KG1 (cell line): ENCODE measurements at places on chromosomes 12 and 14.
A peak's percentile ranks its signal among the peaks of the same experiment; 100 is the strongest.

GRCh38 chr12:104057771-104058197, 6.5 kb upstream of the HCFC2 start:
- no peak for DNase-seq

DNA sequence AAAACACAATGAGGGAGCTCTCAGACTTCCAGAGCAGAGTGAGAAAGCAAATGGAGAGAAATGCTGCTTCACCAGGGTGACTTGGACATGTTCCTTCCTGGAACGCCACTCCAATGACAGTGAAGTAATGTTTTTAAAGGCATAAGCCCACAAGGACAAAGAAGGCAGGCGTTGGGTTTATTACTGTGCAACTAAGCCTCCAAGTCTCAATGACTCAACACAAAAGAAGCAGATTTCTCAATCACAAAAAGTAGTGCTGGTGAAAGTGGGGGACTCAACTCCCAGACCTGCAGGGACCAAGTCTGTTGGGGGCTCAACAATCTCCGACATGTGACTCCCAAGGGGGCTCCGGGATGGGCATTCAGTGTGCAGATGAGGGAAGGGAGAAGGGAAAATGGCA, 505.2 kb downstream of the BCL11B start:
- DNase-seq, result no peak

DNA sequence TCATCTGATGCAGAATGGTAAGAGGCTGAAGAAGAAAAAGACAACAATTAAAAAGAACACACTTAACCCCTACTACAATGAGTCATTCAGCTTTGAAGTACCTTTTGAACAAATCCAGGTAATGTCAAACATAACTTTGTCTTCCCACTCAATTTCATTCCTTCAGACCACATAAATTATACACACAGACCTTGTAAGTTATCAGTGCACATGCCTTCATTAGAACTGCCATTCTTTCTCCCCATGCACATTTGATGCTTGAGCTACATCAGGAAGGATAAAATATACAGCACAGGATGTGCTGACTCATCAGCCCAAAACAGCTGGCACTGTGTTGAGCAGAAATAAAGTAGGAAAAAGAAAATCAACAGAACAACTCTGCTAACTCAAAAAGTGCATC, 246.7 kb downstream of the PAWR start:
- no peak for DNase-seq

- no peak for DNase-seq
These were observed 13.0 kb downstream of the MVK start for GRCh38 chr12:109586385-109587296.

DNA sequence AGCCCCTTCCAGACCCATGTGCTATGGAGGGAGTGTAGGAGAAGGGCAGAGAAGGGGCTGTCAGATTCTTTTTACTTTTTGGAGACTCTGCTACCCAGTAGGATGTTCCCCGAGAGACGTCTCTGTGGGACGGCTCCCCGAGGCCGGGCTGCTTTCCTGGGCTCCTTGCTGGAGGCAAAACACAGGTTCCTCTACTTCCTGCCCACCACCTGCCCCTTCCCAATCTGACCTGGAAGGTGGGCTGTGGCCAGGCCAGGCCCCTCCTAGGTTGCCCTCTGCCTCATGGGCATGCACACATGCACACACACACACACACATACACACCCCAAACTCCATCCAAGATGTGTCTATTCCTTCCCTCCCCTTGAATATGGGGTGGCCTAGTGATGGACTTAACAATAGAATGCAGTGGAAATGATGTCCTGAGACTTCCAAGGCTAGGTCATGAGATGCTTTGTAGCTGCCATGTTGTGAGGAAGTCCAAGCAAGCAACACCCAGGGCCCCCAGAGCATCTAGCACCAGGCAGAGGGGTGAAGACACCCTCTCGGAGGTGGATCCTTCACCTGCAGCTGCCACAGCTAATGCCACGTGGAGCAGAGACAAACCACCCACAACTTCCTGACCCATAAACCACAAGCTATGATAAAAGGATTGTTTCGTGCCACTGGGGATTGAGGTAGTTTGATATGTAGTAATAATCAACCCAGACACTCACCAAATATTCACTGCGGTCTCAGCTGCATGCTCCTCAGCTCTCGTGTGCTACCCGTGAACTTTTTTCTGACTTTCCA, 1.6 kb upstream of the ASB2 start:
- no peak for DNase-seq

- DNase-seq, result no peak
These were observed 1.0 kb upstream of the EML1 start for GRCh38 chr14:99792210-99792535.

- no peak for DNase-seq
These were observed 145.0 kb downstream of the SLC38A6 start for GRCh38 chr14:61125867-61126572.

GRCh38 chr14:75513911-75514672, 8.2 kb upstream of the BATF start:
- DNase-seq, result no peak

DNA sequence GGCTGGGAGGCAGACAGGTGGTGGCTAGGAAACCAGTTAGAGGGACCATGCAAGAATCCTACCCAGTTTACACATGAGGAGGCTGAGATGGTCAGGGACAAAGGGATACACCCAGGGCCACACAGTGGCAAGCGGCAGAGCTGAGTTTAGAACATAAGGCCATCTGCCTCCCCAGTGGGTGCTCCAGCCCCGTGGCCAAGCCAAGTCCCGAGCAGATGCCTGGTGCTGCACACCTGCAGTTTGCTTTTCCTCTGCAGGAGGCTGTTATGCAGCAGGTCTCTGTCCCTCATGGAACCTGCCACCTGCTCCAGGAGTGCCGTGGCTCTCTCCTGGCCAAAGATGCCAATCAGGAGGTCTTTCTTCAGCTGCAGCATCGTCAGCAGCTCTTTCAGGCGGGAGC, 70.8 kb downstream of the SYNE3 start:
- no peak for DNase-seq

- no peak for DNase-seq
These were observed 10.2 kb downstream of the PPFIBP1 start for GRCh38 chr12:27534060-27534764.

GRCh38 chr12:132597333-132598316, 12.8 kb downstream of the LRCOL1 start:
- no peak for DNase-seq

DNA sequence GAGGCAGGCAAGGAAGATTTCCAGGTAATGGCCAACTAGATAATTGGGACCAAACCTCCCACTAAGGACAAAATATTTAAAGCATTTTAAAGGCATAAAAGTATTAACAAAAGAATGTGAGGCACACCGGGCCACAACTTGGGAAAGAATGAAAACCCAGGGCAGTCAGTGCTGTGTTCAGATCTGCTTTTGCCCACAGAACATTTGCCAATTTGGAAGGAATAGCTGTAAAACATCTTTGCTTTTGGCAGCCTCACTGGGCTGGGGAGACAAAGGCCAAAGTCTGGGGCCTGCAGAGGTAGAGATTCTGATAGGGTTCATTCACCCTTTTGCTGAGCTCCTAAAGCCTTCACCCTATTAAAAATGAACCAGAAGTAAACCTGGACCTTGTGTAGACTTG, 82.3 kb downstream of the SYNE3 start:
- no peak for DNase-seq

GRCh38 chr14:54730156-54730961, 163.4 kb downstream of the SAMD4A start:
- DNase-seq, result peak; percentile 13

DNA sequence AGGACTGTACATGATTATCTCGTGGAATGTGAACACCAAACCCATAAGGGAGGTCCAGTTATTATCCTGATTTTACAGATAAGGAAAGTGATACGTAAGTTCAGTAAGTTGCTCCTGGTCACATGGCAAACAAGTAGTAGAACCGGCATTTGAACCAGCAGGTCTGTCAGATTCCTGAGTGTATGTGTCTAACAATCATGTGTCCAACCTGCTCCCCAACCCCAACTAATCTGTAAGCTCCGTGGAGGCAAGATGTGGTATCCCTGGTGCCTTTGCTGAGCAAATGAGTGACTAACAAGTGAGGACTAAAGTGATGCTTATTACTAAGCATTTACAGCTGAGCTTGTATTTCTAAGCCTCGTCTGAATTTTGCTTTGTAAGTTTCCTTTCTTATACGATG, 65.9 kb downstream of the PTPN21 start:
- DNase-seq, result no peak

DNA sequence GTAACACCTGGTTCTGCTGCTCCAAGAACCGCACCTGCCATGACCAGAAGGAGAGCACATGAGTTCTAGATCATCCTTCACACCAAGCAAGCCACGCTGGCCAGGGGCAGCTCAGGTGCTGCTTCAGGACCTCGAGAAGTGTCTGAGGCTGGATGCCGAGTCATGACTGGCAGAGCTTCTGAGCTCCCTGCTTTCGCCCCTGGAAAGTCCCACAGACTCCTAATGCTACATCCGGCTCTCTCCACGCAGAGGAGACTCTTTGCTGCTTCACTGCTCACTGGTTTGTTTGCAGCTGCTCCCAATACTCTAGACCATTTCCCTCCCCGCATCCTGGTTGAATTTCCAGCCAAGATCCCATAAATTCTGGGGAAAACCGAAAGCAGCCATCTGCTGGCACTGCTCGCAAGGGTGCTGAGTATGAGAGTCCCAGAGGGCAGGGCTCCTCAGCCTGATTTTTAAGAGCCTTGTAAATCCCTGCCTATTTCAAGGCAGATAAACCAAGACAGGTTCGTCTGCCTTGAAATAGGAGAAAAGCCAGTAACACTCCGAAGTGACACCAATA, 1.4 kb downstream of the KRT2 start:
- DNase-seq, result no peak

DNA sequence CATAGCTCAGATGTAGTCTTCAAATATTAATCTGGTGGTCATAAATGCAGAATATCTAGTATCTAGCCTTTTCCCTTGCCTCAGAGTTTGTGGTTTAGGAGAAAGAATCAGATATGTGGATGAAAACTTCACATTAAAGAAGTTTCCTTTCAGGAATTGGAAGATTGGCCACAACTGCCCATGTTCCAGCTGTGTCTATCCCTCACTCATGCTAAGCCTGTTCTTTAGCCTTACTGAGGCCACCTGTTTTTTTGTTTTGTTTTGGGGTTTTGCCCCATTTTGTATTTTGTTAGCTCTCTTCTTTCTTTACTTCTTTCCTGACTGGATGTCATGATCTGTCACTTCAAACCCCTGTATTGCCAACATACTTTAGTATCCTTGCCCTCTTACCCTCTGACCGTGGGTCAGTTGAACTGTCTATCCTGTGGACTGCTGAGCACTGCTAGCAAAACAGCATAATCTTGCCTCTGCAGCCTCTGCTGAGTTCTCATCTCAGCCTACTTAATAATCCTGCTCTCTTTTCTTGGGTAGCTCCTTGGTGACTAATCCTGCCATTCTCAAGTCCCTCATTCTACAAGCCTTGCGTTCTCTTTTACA, 22.0 kb upstream of the CCT2 start:
- no peak for DNase-seq

- DNase-seq, result no peak
These were observed 476.3 kb downstream of the LRIG3 start for GRCh38 chr12:58443981-58444371.

- DNase-seq, result no peak
These were observed 16.5 kb downstream of the ANKRD9 start for GRCh38 chr14:102493096-102493495.
